Lung microvascular endothelial cell (primary cell): ENCODE measurements at places on chromosomes 11 and 22. TPM values are rescaled to one million over a fixed set of nuclear protein-coding genes. Genes with fewer than 3 reads are reported as not detected.

DNA sequence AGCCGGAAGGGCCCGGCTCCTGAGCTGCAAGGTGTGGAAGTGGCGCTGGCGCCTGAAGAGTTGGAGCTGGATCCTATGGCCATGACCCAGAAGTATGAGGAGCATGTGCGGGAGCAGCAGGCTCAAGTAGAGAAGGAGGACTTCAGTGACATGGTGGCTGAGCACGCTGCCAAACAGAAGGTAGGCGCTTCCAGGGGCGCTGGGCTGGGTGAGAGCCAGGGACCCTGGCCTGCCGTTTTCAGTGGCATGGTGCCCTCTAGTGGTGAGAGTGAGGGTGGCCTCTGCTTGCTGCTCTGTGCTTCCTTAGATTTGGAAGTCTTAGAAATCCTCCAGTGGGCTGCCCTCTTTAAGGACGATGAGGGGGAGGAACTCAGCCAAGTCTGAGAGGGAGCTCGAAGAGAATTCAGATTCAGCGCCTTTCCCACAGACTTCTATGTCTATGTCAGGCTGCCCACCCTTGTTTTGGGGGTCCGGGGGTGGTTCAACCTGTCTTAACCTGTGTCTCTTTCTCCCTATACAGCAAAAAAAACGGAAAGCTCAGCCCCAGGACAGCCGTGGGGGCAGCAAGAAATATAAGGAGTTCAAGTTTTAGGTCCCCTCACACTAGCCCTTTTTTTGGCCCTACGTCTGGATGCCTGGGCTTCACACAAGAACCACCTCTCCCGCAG lies 1.8 kb upstream of the PACS1 start:
- DNase-seq, result peak; percentile 83

DNA sequence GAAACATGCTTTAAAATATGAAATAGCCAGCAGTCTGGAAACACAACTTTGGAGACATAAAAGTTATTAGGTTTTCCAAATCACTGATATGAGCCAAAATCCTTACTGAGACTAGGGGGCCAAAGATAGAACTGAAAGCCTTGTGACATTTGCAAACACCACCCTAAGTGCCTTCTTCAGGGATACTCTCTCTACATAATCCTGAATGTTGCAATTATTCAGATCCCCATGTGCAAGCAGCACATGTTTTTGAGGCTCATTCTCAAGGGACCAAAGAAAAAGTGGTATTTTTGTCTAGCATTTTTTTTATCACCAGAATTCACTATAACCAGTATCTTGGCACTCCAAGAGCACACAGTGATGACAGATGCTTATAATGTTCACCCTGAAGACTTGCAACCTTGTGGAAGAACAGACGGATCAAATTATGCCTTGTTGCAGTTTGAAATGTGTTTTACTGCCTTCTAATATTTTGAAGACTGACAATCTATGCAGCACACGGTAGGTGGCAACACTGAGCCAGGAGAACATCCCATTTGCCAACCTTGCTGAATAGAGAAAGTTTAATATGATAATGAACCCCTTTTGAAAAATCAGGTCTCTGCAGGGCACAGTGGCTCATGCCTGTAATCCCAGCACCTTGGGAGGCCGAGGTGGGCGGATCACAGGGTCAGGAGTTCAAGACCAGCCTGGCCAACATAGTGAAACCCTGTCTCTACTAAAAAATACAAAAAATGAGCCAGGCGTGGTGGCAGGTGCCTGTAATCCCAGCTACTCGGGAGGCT lies 78.5 kb downstream of the PLEKHA7 start:
- DNase-seq, result peak; percentile 57

GRCh38 chr11:88308576-88308975 lies 29.0 kb downstream of the CTSC start:
- no peak for DNase-seq

DNA sequence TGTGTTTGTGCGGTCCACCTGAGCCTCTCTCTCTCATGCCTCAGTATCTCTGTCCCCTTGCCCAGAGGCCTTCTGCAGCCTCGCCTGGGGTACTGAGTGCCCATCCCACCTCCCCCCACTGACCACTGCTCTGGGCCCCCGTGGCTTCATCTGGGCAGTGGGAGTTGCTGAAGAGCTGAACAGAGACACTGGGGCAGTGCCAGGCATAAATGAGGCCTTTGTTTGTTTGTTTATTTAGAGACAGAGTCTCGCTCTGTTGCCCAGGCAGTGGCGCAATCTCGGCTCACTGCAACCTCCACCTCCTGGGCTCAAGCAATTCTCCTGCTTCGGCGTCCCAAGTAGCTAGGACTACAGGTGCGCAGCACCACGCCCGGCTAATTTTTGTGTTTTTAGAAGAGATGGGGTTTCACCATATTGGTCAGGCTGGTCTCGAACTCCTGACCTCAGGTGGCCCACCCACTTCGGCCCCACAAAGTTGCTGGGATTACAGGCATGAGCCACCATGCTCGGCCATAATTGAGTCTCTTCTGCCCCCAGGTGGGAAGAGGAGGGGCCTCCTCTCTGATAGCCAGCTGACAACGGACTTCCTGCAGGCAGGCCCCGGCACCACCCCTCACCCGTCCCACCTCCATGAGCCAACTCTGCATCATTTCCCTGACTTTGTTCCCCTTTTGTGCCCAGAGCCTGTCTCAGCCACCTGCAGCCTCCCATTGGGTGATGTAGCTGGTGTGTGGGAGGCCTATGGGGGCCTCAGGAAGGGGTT lies 9.3 kb downstream of the CRYBB3 start:
- no peak for DNase-seq

GRCh38 chr11:107006076-107006833 lies 12.0 kb downstream of the GUCY1A2 start:
- DNase-seq, result no peak

- DNase-seq, result no peak
Observed at GRCh38 chr22:33456511-33456910, 398.3 kb upstream of the SYN3 start.

ADM2 gene
- total RNA-seq, result 0.22 and 0.99 TPM in 2 replicates

PHOX2A gene
- not detected in 2 replicates for total RNA-seq

RAB38 gene
- total RNA-seq, result 0.60 and 0.65 TPM in 2 replicates

DNA sequence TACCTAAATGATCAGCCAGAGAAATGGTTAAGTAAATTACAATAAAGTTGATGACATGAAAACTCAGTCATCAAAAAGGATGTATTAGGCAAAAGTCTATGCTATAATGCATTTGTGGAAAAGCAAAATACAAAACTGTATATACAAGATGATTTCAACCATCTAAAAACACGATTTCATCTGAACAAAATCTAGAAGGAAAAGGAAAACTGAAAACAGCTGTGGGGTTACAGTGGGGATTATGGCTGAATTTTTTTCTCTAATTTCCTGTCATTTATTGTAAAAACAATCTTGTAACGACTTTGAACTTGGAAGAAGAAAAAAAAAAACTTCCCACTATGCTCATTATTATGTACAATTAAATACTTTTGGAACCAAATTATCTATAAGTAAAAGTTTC lies 30.3 kb downstream of the CHEK2 start:
- DNase-seq, result peak; percentile 6

MS4A15 gene
- total RNA-seq, result not detected in 2 replicates
